Neural progenitor cell (in vitro differentiated cells): ENCODE measurements at places on chromosomes 2 and 18.

DNA sequence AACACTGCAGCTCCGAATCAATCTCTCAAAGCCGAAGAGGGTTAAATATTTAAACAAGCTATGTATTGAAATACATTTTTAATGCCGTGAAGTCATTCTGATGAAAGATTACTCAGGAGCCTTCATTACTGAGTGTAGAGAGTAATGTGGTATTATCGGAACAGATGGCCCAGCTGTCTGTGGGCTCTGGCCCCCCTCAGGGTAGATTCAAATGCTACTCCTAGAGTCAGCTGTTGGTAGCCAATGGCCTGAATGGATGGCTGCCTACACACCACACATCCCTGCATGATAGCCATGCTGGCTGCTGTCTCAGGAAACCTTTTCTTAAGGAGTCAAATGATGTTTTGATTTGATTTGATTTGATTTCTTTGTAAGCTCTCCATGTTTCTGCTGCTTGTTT is 732.3 kb upstream of the CELF4 start:
- no peak for DNase-seq

DNA sequence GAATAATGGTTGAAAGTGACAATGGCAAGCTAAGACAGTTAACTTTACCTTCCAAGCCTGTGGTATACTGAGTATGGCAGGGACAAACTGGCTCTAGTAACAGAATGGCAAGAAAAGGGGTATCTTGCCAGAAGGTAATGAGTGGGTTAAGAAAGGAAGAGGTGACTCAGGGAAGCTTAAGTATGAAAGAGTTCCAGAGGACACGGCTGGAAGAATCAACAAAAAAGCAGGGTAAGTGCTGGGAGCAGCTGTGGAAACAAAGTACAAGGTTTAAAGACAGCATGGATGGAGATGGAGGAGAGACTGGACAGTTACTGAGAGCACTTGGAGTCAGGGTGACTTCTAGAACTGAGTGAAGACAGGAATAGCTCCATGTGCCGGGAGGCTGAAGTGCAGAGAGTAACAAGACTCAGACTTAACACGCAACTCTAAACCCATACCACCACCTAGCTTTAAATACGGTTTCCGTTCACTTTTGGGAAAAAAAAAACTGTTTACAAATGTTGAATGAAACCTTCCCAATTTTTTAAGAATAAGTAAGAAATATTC is 69.0 kb downstream of the REV1 start:
- DNase-seq, result no peak

- no peak for DNase-seq
Measured at GRCh38 chr2:24577481-24577880, 86.4 kb downstream of the NCOA1 start.

DNA sequence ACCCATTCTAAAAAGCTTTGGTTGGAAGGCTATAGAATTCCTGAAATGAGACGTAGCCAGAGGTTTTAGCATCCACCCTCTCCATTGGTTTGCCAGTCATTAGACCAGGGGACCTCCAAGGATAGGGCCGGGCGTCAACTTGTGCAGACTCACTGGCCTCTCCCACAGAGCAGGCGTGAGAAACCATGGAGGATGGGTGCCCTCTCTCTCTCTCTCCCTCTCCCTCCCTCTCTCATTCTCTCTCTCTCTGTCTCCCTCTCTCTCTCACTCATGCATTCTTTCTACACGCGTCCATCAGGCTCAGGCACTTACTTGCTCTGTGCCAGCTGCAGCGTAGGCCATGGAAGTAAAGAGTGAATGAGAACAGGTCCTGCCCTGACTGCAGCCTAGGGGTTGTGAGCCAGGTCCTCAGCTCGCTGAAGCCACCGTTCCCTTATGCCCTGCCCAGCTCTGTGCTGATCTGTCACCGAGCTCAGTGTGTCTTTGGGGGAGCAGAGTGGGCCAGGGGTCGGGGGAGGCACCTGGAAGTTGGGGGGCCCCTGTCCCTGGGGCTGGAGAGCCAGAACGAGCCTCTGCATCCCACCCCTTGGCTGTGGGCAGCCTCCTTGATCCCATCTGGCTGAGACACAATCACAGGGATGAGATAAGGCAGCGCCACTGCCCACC is 304.4 kb upstream of the HS6ST1 start:
- DNase-seq, result no peak

- no peak for DNase-seq
Measured at GRCh38 chr18:5891854-5892215, 3.5 kb downstream of the TMEM200C start.

DNA sequence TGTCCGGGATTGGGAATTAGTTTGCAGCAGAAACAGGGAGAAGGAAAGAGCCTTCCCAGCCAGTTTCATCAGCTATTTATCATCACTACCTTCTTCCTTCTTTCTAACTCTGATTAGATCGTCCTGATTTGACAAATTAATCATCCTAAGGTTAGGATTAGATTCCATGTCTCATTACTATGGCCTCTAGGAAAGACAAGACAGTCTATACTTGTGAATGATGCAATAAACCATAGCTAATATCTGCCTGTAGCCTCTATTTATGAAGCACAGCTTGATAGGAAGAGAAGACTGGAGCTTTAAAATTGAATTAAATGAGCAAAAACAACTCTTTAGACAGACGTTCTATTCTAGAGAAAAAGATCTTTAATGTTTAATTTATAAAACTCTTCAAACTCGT is 25.2 kb upstream of the FRZB start:
- no peak for DNase-seq

- peak; percentile 72 for DNase-seq
Measured at GRCh38 chr2:176001281-176001915, 669 bp downstream of the LNPK start.

DNA sequence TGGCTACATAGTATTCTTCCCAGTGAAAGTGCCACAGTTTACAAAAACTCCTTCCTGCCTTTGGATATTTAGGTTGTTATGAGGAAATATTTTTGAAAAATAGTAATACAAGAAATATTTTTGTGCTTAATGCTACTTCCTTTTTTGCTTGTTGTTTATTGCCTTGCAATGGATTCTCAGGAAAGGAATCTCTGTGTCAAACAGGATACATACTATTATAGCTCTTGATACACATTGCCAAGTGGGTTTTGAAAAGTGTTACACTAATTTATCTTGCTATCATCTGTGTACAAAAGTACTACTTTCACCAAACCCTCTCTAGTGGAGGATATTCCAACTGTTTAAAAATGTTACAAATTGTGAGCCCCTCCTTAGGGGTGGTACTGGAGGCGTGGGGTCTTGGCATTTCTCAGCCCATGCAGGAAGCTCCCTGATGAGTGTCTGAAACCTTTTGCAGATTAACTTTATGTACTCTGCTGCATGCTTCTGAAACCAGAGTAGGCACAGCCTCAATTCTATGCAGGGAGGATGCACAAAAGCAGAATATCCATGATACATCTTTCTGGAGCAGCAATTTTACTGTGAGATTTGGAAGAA is 54.5 kb downstream of the EVA1A start:
- DNase-seq, result no peak

- no peak for DNase-seq
Measured at GRCh38 chr2:222358876-222359275, 60.1 kb upstream of the PAX3 start.

GRCh38 chr2:227423656-227424499 is 36.1 kb upstream of the SCYGR1 start:
- no peak for DNase-seq

DNA sequence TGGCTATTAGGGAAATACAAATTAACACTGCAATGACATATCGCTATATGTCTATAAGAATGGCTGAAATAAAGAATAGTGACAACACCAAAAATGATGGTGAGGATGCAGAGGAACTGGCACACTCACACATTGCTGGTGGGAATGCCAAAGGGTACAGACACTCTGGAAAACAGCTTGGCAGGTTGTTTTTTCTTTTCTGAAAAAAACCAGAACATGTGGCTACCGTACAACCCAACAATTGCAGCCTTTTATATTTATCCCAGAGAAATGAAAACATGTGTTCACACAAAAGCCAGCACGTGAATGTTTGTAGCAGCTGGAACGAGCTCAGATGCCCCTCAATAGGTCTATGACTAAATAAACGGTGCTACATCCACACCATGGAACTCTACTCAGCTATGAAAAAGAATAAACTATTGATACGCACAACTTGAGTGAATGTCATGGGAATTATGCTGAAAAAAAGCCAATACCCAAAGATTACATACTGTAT is 45.9 kb downstream of the KCNE4 start:
- no peak for DNase-seq

DNA sequence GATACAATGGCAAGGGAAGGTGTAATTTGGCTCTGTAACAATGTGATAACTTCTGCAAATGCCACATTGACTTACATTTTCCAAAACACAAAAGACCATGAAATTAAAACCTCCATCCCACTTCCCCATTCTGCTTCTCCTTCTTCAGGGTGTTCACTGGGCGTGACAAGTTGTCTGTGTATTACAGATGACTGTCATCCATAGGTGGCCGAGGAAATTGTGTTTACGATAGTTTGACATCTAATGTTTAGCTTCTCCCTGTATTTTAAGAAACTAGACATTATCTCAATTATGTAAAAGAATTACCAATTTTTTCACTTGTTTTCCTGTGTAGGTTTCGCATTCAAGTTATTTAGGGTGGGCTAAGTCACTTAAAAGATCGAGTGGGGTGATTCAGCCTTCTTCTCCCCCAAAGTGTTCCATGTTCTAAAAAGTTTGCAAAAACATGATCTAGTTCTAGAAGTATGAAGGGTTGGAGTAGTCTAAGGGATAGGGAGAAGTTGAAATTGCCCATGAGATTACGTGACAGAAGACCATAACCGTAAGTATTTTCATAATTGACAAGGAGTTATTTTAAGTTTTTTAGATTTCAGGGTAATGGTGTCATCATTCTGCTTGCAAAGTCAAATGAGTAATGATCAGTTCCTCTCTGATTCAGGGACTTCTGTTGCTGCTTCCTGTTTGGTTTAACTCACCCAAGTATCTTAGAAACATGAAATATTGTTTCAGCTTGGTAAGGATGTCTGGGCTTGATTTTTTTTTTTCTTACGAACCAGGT is 25.2 kb upstream of the CYTIP start:
- DNase-seq, result no peak

DNA sequence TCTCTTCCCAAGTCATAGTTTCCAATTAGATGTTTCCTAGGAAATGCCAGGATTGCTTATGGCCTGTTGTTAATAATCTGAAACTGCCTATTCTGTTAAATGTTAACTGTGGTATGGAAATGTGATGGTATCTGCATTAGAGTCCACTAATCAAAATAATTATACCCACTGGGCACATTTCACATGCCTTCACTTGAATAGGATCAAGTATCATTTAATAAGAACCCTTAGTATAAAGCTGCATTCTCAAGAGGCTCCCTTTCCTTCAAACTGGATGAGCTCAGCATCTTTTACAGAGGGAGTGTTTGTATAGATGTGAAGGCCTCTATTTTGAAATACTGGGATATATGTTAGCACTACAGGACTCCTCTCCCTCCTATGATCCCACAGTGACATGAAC is 477.2 kb upstream of the VRK2 start:
- DNase-seq, result no peak

GRCh38 chr2:9793156-9793917 is 49.9 kb upstream of the TAF1B start:
- DNase-seq, result no peak

DNA sequence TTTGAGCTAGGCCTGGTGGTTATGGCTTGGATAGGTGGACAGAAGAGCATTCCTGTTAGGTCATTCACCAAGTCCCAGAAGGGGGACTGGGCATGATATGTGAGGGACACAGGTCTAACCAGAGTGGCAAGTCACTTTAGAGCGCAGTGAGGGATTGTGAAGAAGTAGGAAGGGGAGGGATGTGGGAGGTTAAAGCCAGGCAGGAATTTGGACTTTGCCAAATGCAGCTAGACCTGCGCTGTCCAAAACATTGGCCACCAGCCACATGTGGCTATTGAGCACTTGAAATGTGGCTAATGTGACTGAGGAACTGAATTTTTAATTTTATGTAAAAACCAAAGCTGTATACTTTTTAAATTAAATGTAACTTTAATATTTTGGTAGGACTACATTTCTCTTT is 23.7 kb downstream of the GCKR start:
- DNase-seq, result no peak

DNA sequence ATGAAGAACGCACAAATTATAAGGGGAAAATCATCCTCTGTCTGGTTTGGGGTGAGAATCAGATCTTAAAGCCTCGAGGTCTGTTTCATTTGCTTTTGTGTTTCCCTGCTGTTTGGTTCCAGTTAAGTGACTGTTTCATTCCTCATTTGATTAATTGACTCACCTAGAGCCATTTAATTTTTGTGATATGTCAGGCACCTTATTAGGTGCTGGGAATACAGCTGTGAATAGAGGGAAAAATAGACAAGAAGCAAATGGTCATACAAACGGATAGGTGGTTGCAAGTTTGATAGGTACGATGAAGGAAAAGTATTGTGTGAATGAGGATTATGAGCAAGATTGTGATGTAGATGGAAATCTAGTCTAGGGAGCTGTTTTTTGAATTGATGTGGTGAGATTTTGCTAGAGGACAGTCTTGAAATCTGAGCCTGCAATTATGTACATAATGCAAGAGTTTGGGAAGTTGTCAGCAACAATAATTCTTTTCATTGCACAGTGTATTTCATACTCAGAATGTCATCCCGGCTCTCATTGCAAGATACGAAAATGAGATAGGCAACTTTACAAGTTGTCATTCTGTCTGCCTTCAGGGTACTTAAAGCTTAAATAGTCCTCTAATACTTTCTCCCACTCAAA is 2.2 kb downstream of the ACSL3 start:
- no peak for DNase-seq

GRCh38 chr2:63842149-63843061 is 709 bp downstream of the UGP2 start:
- DNase-seq, result peak; percentile 53
